Upper lobe of right lung (tissue), 1 donor: ENCODE measurements at places on chromosomes 11 and 22. TPM values are rescaled to one million over a fixed set of nuclear protein-coding genes. Genes with fewer than 3 reads are reported as not detected.

GRCh38 chr11:116774661-116775060, 1.9 kb upstream of the BUD13 start:
- DNase-seq = no peak

DNA sequence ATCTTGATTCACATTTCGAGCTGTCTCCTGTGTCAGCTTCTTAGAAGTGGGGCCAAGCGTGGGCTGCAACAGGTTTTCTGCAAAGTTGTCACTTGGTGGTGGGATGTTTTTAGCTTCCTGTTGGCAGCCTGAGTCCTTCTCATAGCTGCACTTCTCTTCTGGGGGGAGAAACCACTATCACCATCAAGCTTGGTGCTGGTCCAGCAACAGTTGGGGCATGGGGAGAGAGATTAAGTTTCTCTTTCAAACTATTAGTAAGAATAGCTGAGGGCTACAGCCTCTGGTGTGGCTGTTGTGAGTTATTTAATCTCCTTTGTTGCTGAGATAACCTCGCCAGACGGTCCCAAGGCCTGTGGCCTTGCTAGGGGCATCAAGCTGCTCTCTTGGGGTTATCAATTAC, 123.3 kb upstream of the CRYBB3 start:
- DNase-seq = no peak

DNA sequence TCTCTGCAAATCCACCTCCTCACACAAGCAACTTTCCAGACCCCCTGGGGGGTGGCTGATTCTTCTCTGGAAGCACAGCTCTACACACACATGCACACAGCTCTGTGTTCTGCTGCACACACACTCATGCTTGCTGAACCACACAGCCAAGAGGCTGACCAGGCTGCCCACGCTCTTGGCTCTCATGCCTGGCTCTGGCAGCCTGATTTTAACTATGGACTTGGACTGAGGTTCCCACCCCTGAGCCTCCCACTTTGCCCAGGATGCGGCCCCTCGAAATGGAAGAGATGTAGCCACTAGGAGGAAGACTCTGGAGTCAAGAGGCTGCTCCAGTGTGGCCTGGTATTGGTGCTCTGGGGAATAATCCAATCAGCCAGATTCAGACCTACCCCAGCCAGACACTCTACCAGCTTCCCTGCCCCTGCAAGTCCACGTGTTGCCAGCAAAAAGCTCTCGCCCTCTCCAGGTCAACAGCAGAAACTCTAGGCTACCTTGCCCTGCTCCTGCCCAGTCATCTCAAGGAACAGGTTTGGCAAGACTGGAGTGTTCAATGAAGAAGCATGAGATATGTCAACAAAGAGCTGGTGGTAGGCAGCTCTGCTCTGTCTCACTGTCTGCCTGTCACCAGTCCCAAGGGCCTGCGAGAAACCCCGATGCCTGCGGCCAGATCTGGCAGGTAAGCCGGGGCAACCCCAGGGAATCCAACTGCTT, 8.8 kb upstream of the CASTOR1 start:
- peak; percentile 79 for DNase-seq

DNA sequence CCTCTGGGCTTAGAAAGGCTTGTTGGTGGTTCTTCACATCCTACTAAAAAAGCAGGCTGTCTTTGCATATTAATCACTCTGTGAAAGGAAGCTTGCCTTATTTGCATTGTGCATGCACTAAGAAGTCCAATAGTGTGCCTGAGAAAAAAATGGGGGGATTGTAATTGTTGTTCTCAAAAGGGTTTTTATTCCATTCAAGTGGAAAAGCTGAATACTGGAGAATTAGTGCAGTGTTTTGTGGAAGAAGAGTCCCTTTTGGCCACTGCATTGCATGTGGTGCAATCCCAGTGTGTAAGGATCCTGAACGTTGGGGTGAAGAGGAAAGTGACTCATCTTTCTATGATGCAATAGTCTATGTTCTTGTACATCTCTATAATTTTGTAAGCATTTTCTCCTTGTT, 16.5 kb downstream of the NCAM1 start:
- DNase-seq = no peak

DNA sequence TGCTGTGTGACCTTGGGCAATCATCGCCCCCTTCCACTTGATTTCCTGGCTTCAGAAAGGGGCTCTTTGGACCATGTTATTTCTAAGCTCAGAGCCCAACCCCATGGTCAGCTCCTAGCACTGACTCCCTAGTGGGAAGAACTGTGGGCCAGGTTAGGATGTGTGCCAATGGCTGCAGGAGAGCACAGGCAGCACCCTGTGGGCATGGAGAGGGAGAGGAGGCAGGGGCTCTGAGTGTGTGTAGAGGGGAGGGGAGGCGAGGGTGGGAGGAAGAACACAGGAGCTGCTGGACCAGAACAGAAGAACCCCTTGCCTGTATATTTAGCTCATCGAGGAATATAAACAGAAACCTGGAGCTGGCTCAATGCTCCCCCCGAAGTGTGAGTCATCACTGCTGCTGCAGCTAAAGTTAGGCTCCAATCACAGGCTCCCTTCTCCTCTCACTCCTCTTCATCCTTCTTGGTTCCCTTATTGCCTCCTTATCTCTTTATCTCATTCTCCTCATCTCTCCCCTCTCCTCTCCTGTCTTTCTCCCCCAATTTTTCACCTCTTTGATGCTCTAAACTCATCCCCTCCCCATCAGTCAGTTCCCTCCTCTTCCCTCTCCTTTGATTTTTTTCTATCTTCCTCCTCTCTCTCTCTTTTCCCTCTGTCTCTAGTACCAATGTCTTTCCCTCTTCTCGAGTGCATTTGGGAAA, 14.5 kb upstream of the RPS19BP1 start:
- DNase-seq = no peak

DNA sequence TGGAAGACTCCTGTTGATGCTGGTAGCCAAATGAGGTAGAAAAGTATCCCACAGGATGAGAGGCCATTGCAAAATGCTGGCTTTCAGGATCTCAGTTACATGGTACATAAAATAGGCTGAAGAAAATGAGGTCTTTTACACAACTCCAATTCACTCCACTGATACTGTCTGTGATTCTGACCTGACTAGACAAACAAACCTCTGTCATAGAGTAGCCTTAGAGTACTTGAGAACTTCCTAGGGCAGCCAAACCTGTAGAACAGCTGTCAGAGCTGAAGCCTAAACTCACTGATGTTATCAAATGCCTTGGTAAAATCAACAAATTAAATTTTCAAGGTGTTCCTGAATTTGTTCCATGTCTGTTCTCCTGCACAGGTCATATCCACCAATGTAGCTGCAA, 26.2 kb upstream of the POGLUT3 start:
- no peak for DNase-seq

DNA sequence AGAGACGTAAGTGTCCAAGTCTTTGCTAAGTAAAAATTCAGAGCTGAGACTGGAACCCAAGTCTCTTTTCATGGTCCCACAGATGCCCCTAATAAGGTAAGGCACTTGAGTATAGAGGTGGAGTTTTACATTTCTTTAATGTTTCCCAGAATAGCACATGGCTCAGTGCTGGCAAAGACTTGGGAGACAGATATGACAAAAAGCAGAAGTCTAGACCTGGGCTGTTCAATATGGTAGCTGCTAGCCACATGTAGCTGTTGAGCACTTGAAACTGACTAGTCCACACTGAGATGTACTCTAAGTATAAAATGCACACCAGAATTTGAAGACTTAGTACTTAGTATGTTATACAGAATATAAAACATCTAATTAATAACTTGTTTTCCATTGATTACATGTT, 17.6 kb downstream of the VSTM5 start:
- no peak for DNase-seq

GRCh38 chr11:130359419-130359818, 44.7 kb upstream of the ZBTB44 start:
- DNase-seq = no peak

DNA sequence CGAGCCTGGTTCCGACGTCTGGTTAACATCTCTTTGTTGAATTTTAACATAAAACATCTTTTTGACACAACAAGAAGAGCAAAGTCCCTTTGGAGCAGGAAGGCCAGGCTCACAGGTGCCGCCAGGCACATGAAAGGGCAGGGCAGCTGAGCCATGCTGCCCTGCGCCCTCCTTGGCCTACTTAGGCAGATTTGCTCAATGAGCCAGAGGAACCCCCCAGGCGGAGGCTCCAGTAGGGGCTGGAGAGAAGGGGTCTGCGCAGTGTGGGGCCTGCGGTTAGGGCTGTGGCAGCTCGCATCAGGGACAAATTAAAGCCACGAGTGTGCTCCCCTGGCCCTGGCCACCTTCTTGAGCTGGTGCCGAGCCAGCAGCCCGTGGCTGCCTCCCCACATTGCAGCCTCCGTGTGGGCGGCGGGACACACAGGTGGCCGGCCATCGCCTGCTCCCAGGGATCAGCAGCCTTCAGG, 9.9 kb upstream of the SLC22A12 start:
- peak; percentile 53 for DNase-seq

DNA sequence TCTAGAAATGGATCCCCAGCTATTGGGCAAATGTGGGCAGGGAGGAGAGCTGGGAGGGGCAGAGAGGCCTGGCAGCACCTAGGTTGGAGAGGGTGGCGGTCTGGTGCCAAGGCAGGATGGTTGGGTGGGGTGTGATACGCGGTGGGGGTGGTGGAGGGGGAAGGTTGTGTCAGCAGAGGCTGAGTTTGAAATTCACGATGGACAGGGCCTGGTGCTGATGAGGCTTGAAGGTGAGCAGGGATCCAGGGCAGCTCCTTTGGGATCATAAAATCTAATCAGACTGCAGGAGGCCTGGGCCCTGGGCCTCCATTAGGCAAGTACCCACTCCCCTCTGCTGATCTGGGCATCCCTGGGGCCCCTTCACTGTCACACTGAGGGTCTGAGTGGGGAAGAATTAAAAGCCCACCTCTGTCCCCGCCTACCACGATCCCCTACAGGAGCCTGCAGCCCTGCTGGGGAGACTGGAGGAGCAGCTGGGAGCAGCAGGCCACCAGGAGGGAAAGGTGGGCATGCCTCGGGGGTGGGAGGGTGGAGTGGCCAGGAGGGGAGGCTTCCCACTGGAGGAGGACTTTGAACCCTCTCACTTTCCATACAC, 24.0 kb downstream of the IGLL1 start:
- peak; percentile 36 for DNase-seq

DNA sequence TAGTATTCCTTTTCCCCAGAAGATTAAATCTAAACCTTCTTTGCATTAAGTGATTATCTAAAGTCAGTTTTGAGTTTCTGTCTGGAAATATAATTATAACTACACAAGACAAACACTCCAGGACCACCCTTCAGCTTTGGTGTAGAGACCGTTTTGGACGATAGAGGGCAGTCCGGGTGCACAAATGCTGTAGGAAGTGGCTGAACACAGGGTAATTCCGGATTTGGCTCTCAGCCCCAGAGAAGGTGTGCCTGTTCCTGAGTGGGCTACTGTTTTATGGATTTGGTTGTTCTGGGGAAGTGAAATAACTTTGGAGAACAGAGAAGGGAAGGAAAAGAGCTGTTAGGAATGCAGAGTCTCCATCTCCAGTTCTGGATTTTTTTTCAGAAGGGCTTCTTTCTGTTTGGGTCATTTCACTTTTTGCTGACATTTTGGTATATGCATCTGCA, 14.8 kb downstream of the EXT2 start:
- DNase-seq = no peak

TEX54 gene
- not detected for total RNA-seq

KRTAP5-3 gene
- total RNA-seq = not detected

MS4A4A gene
- 53.9 TPM for total RNA-seq

INCENP gene
- total RNA-seq = 19.5 TPM

TBX10 gene
- total RNA-seq = not detected

ANO9 gene
- 22.4 TPM for total RNA-seq
